Activated CD4-positive, alpha-beta T cell treated with anti-CD3 and anti-CD28 coated beads for 1 hour (primary cell): ENCODE measurements at places on chromosomes 6 and 20.

DNA sequence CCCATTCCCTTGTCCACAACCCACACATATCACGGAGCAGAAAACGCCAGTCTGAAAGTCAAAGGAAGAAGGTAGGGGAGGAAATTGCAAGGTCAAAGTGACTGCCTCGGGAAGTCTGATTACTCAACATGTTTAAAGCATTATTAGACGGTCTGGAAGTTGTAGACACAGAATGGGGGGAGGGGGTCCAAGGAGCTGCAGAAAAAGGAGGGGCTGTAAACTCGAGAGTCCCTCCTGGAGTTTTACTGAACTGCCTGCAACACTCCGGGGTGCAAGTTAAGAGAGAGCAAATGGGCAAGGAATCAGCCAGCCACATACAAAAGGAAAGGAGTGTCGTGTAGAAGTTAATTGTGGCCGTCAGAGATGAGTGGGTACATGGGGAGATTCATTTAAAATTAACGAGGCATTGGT is 417.7 kb upstream of the JARID2 start:
- DNase-seq, result no peak

DNA sequence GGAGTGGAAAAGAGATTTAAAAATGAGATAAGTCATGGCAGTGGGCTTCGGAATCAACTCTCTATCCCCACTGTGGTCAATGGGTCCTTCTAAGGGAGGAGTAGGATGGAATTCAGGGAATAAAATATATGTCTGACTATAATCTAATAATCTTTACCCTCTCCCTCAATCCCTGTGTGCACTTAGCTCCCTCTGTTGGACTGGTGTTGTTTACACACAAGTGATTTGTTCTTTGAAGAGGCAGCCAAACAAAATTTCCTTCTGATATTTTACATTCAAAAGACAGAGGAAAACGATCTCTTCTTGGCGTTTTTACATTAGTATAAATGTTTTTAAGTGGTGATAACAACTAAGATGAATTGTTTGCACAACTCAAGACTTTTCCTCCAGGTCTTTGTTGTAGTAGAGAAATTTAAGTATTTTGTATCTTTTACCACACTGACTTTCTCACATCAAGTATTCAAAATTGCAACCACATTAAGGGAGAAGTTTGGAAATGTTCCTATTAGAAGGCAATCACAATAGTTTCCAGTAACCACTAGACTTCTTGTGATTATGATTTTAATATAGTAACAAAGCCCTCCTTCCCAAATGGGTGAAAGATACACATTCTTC is 317.8 kb downstream of the CENPW start:
- no peak for DNase-seq

DNA sequence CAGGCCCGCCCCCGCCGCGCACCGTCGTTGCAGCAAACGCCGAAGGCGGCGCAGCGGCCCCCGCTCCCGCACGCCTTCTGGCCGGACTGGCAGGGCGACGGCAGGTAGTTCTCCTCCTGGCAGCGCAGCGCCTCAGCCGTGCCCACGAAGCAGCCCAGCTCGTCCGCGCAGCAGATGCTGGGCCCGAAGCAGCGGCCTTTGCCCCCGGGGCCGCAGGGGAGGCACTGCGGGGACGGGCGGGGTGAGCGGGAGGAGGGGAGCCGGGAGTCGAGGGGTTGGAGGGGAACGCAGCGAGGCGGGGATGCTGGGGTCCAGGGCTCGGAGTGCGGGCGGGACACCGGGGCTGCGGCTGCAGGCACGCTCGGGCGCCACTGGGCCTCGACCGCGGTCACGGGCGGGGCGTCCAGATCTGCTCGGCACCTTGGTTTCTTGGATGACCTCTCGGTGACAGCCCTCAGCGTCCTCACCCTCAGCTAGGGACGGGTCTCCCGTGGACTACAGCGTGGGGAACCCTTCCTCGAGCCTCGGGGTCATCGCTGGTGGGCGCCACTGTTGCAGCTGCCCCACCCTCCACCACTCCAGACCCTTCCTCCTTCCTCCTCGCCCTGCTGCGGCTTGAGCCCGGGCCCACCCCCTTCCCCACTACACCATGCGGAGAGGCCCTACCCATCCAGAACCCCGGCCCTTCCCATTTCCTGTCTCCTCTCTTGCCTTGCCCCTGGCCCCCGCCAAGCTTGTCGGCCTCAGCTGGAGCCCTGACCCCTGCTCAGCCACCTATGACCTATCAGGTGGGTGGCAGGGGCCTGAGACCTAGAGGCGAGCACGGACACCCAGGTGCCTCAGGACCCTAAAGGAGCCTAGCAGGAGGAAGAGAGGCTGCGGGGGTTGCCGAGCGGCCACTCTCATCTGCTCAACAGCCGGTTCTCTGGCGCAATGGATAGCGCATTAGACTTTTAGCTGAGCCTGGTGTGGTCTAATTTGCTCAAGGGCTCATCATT is 1.3 kb downstream of the AVP start:
- no peak for DNase-seq

DNA sequence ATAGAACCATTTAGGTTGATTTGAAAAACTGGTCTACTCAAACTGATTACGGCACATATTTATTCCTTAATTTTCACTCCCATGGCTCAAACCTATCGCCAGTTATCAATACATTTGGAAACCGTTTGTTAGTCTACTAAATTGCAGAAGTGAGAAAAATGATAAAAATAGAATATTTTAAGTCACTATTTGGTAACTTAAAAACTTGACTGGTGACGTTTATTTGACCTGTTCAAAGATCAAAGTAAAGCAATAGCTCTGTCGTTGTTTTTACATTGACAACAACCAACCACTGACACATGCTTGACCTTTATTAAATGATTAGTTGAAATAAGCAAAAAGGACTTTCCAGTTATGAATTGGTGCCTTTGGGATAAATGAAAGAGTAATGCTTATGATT is 402.9 kb upstream of the MAP3K7 start:
- no peak for DNase-seq

DNA sequence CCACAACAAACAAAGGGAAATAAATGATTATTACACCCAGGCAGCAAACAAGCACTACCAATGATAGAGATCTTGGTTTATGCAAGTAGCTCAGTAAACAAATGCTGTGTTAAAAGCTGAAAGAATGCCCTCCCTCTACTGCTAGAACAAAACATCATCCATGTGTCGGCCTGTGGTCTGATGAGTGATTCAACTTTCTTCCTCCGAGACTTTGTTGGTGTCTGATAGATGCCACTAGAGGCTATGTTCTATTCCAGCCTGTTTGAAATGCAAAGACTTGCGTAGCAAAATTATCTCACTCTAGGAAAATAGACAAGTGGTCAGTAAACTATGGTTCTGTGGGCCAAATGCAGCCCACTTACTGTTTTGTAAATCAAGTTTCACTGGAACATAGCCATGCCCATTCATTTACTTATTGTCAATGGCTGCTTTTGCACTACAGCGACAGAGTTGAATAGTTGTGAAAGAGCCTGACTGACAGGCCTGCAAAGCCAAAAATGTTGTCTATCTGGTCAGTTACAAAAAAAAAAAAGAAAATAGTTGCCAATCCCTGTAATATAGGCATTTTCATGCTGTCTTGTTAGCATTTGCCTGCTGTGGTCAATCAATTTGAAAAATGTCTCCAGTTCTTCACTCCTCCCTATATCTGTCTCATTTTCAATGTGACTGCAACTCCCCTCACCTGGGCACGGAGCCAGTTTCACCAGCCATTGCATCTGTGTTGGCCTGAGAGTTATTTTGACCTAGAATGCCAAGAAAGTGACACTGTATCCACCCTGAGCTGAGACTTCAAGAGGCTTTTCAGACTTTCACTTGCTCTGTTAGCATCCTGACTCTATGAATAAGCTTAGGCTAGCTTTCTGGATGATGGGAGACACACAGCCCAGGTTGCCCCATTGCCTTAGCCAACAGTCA is 544.6 kb upstream of the BTBD3 start:
- DNase-seq, result no peak

- DNase-seq, result no peak
Measured at GRCh38 chr6:148747145-148747470, 278 bp downstream of the UST start.

GRCh38 chr20:32132911-32133549 is 23.5 kb downstream of the TM9SF4 start:
- no peak for DNase-seq

DNA sequence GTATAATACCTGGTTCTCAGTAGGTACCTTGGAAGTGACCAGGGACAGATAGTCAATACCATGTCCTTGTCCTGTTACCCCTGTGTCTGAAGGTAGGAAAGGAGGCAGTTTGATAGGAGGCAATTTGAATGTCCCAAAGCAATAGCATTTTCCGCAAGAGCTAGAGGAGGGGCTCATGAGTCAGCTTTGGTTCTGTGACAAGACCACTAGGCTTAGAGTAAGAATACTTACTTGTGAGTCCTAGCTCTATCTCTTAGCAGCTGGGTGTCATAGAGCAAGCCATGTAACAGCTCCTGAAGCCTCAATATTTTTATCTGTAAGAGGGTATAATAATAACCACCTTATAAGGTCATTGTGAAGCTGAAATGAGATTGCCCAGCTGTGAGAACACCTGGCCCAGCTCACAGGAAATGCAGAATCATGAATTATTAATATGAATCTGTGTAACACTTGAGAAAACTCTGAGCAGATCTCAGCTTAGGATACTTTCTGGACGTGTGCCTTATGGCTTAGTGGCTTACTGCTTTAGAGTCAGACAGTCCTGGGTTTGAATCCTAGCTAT is 58.6 kb downstream of the DAAM2 start:
- no peak for DNase-seq

DNA sequence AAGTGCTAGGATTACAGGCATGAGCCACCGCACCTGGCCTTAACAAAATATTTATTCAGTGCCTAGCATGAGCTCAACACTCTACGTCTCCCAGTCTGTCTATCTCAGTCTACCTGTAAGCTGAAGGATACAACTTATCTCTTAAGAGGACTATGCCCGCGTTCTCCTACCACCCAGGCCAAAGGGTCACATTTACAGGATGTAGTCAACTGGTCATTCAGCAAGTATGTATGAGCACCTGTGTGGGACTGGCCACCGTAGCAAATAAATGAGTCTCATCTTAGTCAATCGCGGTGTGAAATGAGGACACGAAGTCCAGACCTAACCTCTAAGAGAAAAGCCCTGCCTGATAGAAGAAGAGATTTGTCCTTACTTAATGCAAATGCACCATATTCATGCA is 49.9 kb downstream of the MUC22 start:
- DNase-seq, result no peak

- no peak for DNase-seq
Measured at GRCh38 chr6:129996387-129996786, 22.0 kb upstream of the L3MBTL3 start.

- DNase-seq, result no peak
Measured at GRCh38 chr6:5765141-5765760, 241.5 kb downstream of the NRN1 start.

GRCh38 chr6:97674802-97675201 is 391.8 kb upstream of the MMS22L start:
- no peak for DNase-seq

- DNase-seq, result no peak
Measured at GRCh38 chr6:90008189-90008907, 114.1 kb downstream of the GJA10 start.

GRCh38 chr6:27293436-27294098 is 18.5 kb downstream of the POM121L2 start:
- no peak for DNase-seq

- no peak for DNase-seq
Measured at GRCh38 chr6:34373511-34373910, 19.0 kb downstream of the NUDT3 start.

- DNase-seq, result no peak
Measured at GRCh38 chr6:15308435-15309213, 62.8 kb downstream of the JARID2 start.

DNA sequence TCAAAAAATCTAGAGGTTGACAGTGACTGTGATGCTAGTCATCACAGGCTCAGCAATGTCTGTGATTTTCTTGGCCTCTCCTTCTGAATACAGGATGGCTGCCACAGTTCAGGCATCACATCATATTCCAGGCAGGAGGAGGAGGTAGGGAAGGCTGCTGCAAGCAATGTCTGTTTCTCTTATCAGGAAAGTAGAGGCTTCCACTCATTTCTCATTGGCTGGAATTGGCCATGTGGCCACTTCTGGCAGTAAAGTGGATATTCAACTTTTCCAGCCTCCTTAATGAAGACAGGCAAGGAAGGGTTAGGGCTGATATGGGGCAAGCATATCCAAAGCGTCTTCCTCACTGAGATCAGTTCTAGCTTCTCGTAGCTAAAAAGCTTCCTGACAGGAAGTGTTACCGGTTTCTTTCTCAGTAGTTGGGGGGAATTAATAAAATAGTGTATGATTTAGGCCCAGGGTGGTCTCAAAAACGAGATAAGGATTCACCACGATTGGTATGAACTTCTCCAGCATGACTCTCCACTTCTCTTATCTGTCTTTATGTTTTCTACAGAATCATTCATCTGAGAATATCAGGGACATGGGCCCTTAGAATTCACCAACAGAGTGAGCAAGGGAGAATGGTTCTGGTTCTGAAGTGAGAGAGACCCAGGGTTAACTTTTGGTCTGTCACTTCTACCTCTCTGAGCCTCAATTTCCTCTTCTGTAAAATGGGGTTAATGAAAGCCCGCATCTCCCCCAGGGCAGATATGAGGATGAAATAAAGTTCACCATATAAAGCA is 32.7 kb upstream of the PSMF1 start:
- no peak for DNase-seq

DNA sequence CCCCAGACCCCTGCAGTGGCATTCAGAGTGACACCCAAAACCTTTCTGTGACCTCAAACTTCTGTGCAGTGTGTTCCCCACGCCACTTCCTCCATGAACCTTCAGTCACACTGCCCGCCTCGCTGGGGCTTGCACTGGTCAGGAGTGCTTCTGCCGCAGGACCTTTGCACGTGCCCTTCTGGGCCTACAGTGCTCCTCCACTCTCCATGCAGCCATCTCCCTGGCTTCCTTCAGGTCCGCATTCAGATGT is 27.1 kb downstream of the SYNJ2 start:
- no peak for DNase-seq

DNA sequence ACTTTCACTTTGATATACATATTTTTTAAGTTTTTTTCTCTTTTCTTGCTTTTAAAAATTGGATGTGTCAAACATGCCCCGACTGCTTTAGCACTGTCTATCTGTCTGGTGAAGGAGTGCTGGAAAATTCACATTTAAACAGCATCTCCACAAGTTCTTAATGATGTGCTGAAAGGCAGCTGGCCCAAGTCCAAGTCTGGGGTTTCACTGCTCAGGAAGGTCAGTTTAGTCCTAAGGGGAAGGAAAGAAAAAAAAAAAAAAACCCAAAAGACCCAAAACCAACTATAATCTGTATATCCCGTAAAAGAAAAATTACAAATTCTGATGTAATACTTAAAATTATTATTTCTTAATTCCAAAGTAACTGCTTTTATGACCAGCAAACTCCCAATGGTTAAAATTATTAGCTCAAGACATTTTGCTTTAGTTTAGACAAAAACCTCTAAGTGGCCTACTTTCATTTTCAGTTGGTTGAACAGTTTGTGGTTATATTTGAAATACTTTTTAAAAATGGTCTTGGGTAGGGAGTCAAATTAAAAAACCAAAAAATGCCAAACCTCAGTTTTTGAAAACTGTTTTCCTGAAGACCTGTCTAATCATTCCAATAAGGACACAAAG is 79.5 kb upstream of the PREP start:
- DNase-seq, result no peak

DNA sequence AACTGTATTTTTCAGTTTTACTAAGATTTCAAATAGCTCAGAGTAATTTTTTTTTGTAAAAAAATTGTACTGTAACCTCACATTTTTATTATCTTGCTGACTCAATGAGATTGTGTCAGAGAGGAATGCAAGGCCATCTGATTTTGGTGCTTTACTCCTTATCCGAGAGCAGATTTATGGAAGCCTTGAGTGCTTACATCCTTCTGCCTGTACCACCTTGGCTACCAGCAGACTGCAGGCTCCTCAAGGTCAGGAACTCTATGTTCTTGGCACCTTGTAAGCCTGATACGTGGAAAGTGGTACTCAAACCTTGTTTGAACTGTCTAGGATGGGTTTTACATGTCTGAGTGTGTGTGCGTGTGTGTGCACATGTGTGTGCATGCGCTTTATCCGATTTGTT is 80.1 kb upstream of the MLIP start:
- DNase-seq, result no peak
